ENCODE measurements at places on chromosomes 1 and 21.
A peak's percentile ranks its signal among the peaks of the same experiment; 100 is the strongest.

DNA sequence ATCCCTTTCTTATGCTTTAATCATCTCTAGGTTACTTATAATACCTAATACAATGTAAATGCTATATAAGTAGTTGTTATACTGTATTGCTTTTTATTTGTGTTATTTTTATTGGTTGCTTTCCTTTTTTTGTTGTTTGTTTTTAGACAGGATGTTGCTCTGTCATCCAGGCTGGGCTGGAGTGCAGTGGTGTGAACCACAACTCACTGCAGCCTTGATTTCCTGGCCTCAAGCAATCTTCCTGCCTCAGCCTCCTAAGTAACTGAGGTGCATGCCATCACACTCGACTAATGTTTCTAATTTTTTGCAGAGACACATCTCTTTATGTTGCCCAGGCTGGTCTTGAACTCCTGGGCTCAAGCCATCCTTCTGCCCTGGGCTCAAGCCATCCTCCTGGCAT is 26.9 kb downstream of the KRTAP19-8 start:
- no peak for DNase-seq

- no peak for DNase-seq
Observed at GRCh38 chr1:2300004-2300771, 72.1 kb downstream of the SKI start.

- no peak for DNase-seq
Observed at GRCh38 chr1:2288816-2289536, 60.9 kb downstream of the SKI start.

DNA sequence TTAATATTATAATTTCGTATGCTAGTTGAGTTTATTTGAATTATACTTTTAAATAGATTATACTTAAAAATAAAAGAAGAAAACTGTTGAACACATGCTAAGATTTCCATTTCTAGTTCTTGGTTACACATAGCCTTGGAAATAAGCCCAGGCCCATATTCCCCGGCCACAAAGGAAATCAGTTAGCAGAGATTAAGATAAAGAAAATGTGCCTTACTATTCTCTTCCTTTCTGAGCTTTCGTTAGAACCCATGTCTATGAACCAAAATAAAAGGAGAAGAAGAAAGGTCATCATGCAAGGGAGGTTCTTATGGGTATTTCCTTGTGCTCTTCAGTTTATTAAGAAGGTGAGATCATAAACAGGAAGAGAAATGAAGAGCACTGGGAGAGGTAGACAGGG is 32.3 kb upstream of the CRP start:
- no peak for DNase-seq

DNA sequence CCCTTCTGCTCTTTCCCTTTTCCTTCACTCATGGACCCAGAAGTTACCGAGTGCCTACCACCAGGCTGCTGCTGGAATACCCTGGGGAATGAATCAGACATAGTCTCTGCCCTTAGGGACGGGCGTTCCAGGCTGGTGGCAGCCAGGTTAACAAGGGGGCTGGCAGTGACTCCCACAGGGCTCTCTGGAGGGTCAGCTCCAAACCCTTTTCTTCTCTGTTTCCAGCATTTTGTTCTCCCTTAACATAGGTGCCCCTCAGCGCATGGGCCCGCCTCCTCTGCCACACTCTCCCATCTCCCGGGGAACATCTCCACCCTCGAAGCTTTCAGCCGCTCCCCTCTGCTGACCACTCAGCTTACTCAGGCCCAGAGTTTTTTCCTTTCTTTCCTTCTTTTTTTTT is 62.9 kb upstream of the LRP8 start:
- DNase-seq: no peak

DNA sequence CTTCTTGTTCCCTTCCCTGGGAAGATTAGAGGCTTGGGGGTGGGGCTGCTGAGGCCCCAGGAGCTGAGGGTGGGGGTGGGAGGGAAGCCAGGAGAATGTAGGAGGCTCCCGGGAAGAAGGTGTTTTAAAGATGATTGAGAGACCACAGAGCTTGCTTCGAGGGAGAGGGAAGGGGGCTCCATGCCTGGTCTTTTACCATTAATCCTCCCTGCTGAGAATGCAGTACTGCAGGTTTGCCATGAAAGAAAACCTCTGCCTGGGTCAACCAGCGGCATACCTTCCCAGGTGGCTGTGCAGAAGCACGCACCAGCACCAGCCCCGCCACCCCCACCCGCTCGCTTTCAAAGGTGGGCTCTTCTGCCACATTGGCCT is 15.4 kb downstream of the ABCA4 start:
- no peak for DNase-seq

- DNase-seq: no peak
Observed at GRCh38 chr1:211484755-211485479, 7.0 kb downstream of the RD3 start.

DNA sequence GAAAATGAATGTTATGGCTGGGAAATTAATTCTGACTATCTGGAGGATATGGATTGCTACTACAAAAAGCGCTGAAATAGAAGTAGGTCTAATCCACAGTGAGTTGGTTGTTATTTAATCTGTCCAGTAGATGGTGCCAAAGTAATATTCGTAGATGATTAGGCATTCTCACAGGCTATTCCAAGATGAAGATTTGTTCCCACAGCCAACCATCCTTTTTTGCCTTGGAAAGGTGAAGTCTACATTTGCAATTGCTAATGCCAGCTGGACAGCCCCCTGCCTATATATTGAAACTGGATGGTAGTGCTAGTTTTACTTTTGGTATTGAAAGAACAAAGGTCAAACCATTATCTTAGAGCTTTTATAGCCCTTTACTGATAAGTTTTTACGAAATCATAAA is 43.8 kb downstream of the RBM11 start:
- peak; percentile 52 for DNase-seq

- DNase-seq: no peak
Observed at GRCh38 chr1:4600615-4601460, 53.6 kb upstream of the AJAP1 start.

DNA sequence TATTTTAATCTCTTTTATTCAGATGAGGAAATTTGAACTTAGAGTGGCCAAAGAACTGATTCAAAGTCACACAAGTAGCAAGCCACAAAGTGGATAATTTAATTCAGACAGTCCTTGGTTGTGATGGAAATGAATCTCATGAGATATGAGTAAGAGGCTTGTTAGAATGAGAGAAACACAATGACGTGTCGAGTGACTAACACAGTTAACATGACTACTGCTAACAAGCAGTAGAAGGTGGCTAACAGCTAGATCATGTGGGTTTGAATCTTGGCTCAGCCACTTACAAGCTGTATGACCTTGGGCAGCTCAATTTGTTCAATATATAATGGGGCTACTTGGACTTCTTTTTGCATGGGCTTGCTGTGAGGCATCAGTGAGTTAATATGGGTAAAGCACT is 104.5 kb upstream of the LMO4 start:
- DNase-seq: peak; percentile 99

DNA sequence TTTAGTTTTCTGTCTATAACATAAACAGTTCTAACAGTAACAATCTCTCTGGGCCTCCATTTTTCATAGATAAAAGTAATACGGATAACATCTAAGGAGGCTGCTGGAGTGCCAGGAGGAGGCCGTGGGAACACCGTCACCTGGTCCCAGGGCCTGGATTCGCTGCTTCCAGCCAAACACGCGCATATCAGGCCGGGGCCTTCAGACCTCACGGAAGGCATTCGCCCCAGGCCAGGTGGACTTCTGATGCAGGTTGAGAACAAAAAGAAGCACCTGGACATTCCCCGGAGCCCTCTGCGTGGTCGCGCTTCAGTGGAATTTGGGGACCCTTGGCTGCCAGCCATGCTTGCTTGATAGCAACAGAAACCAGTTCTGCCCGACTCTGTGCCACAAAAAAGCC is 113.1 kb upstream of the GUCA2B start:
- no peak for DNase-seq

GRCh38 chr1:100526894-100527293 is 11.0 kb upstream of the GPR88 start:
- DNase-seq: no peak

- no peak for DNase-seq
Observed at GRCh38 chr1:169680377-169681019, 30.9 kb downstream of the SELL start.

GRCh38 chr1:54302951-54303843 is 103.0 kb downstream of the SSBP3 start:
- DNase-seq: no peak

- peak; percentile 95 for DNase-seq
Observed at GRCh38 chr1:27122652-27123051, 32.3 kb downstream of the SLC9A1 start.

DNA sequence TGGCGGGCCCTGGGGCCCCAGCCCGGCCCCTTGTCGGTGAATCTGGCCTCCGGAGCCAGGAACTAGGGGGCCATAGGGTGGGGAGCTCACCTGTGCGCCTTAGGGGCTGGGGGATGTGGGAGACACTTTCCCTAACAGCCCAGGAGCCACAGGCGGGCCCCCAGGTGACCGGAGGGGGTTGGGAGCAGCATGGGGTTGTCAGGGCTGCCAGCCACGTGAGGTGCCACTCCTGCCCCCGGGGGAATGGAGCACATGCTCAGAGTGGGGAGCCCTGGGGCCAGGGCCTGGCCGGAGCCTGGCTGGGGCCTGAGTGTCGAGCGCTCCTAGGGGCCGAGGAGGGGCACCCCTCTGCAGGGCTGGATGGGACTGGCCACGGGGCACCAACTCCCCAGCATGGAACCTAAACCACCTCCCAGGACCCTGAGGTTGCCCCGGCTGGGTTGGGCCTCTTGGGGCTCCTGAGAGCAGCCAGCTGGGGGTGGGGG is 19.9 kb downstream of the PRXL2B start:
- DNase-seq: no peak

- peak; percentile 61 for DNase-seq
Observed at GRCh38 chr1:172460887-172461315, 17.0 kb upstream of the PIGC start.

- no peak for DNase-seq
Observed at GRCh38 chr1:30787856-30788495, 30.4 kb upstream of the LAPTM5 start.

GRCh38 chr1:77473690-77474089 is 191.9 kb downstream of the AK5 start:
- DNase-seq: peak; percentile 94

DNA sequence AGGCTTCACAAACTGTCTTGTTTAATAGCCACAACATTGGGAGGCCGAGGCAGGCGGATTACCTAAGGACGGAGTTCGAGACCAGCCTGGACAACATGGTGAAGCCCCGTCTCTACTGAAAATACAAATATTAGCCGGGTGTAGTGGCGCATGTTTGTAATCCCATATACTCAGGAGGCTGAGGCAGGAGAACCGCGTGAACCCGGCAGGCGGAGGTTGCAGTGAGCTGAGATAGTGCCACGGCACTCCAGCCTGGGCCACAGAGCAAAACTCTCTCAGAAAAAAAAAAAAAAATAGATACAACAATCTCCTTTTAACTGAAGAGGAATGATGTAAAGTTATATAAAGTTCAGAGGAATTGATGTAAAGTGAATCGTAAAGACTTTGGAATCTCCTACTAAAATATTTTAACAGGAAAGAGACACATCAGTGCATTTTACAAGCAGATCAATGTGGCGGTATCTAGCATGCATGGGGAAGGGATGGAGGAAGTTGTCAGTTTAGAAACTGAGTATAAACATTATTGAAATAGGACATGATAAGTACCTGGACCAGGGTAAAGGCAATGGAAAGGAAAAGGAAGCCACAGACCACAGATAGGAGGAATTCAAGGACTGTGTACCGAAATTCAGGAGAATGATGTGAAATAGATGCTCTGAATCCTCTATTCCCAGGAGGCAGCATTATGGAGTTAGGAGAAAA is 41.5 kb downstream of the PTPRC start:
- DNase-seq: no peak

DNA sequence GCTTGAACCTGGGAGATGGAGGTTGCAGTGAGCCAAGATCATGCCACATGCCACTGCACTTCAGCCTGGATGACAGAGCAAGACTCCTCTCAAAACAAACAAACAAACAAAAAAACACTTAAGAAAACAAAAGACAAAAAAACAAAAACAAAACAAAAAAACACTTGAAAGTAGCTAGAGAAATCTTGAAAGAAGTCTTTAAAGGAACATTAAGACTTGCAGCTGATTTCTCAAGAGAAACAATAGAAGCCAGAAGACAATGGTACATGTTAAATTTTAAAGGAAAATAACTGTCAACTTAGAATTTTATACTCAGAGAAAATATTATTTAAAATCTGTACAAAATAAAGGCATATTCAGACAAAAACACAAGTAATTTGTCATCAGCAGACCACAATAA is 71.3 kb downstream of the HLX start:
- peak; percentile 38 for DNase-seq

DNA sequence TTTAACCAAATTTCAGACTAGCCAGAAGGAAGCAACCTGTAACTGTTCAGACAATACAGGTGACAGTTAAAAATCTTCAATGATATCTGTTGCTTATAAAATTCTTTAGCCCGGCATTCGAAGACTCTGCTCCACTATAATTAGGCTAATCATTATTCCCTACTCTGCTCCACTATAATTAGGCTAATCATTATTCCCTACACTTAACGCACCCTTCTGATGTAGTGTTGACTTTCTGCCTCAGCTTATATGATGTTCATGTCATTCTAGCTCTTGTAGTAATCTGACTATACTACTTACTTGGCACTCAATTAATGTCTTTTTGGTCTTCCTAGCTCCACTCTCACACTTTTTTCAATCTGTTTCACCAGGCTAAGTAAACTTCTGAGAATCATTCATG is 13.3 kb downstream of the TESK2 start:
- no peak for DNase-seq

DNA sequence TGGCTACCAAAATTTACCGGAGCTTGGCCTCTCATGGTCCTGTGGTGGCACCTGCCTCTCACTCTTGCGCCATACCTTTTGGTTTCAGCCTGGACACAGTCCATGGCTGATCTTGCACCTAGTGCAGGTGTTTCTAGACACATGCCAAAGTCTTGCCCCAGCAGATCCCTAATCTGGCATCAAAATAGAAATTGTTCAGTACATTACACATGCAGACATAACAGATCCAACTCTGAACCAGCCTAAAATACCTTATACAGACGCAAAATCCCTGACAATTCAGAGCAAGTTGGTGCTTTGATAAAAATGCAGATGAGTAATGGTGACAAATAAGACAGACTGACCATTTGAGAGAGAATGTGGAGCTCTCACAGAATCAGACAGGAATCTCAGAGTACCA is 44.1 kb downstream of the NGF start:
- DNase-seq: peak; percentile 42

DNA sequence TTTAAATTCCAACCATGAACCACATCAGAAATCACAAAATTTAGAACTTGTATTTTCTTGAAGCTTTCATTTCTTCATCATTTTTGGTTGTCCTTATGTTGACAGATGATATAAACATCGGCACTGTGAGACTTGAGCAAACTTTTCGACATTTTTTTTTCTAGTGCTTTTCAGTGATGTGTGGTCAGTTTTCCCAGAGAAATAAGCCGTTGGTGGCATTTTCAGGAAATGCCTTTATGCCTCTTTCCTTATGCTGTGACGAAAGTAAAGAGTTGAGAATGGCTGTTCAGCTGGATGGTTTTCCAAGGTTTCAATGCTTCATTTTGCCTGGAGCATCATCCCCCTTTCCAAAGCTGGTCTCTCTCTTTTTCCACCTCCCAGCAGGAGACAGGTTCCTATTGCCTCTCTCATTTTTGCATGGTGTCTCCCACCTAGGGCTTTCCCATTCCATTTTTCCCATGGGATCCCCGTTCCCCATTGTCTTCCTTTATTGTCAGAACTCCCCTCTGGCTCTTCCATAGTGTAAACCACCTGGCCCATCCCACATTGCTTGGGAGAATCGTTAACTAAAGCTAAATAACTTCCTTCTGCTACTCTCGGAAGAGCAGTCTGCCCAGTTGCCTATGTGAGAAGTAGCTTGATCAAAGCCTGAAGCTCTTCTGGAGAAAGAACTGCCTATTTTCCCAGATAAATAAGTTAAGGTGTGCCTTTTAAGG is 61.4 kb upstream of the DYNLT5 start:
- DNase-seq: no peak

Data from M059J (cell line).